ENCODE measurements at places on chromosomes 1 and 21.

DNA sequence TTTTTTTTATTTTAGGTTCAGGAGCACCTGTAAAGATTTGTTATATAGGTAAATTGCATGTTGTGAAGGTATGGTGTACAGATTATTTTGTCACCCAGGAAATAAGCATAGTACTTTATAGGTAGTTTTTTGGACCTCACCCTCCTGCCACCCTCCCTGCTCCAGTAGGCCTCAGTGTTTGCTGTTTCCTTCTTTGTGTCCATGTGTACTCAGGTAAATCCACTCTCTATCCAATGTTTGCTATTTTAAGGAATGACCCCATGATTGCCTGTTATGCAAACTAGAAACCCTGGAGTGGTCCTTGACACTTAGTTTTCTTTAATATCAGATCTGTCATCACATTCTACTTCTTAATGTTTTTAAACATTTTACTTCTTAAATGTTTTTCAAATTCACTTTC, 33.9 kb downstream of the LHX9 start:
- no peak for DNase-seq

DNA sequence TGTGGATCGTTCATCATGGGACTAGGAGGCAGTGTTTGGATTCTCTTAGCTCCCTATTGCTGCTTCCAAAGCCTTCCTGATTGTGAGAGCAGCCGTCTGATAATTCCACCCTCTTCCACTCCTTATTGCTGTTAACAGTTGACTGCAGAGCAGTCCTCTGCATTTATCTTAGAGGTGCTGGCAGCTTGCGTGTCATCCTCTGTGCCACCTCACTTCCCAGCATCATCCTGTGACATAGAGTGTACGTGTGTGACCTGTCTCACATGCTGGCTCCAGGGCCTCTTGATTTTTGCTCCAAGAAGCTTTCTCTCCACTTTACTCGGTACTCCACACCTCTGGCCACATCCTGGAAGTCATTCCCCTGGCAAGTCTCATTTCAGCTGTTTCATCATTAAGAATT, 53.0 kb upstream of the DYNLT5 start:
- DNase-seq: no peak

- DNase-seq: no peak
Measured at GRCh38 chr1:204304067-204304466, 55.7 kb downstream of the PLEKHA6 start.

GRCh38 chr1:47555306-47555705, 117.5 kb downstream of the FOXD2 start:
- no peak for DNase-seq

DNA sequence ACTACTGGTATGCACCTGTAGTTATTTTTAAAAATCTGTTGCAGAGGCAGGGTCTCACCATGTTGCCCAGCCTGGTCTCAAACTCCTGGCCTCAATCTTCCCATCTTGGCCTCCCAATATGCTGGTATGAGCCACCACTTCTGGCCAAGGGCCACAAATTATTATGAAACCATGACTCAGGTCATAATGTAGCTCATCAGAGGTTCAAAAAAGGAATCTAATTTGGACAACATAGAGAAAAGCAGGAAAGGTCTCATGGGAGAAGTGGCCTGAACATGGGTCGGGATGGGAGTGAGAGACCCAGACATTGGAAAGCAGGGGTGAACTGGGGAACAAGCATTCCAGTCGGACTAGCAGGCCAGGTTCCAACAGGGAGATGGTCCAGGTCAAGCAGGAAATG, 45.2 kb upstream of the C1orf198 start:
- no peak for DNase-seq

DNA sequence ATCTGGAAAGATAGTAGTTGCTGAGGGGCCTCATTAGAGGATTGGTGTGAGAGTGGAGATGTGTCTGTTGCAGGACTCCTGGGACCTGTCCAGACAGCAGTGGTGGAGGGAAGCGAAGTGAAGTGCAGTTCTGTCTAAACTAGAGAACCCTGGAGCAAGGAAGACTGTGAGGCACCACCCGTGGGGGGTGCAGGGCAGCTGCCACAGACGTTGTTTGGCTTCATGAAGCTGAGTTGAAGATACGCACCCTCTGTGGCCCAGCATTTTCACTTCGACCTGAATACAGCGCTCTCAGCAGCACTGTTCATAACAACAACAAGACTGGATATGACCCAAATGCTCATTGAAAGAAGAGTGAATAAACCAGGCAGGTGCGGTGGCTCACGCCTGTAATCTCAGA, 29.3 kb downstream of the ABCG1 start:
- DNase-seq: no peak

GRCh38 chr1:173255214-173255813, 48.2 kb upstream of the TNFSF4 start:
- DNase-seq: peak; percentile 79

GRCh38 chr1:3453203-3453761, 1.2 kb upstream of the ARHGEF16 start:
- peak; percentile 81 for DNase-seq

DNA sequence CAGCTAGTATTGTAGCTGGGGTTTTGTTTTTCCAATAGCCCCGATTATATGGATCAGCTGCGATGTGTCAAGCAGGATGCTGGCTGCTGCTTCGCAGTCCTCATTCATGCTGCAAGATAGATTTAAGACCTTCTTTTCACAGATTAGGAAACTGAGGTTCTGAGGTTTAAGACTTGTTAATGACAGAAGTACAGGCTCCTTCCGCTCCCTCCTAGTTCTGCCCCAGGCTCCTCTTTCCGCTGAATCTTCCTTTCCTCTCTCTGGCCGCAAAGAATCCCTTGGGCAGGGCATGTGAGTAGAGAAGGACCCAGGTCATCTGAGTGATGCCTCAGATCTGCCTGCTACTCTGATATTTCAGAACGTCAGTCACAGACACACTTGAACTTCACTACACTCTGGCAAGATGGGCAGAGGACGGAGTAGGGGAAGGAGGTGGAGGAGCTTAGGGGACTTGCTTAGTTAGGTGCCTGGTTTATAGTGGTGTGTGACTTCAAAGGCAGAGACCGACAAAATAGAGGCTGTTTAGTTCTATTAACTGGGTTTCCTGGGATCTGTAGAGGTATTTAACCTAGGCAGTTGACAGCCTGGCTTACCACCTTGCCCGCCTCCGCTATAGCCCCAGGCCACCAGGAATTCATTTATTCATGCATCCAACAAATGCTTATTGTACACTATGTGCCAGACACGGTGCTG, 4.2 kb downstream of the IGSF21 start:
- no peak for DNase-seq

DNA sequence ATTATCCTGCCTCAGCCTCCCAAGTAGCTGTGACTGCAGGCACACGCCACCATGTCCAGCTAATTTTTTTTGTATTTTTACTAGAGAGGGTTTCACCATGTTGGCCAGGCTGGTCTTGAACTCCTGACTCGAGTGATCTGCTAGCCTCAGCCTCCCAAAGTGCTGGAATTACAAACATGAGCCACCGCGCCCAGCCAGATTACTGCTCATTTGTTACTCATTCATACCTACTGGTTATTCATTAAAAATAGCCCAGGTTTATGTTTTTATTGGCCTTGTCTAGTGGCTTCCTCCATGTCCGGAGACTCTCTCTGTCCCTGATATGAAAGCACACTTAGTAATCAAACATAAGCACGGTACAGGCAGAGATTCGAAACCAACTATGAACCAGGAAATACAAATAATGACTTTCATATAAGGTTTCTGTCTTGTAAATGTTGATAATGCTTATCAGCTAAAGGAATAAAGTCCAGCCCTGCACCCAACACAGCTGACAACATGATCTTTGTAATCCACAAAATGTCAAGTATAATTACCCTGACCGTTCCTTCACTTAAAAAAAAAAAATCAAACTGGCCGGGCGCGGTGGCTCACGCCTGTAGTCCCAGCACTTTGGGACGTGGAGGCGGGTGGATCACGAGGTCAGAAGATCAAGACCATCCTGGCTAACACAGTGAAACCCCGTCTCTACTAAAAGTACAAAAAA, 50.4 kb upstream of the CXADR start:
- peak; percentile 39 for DNase-seq

DNA sequence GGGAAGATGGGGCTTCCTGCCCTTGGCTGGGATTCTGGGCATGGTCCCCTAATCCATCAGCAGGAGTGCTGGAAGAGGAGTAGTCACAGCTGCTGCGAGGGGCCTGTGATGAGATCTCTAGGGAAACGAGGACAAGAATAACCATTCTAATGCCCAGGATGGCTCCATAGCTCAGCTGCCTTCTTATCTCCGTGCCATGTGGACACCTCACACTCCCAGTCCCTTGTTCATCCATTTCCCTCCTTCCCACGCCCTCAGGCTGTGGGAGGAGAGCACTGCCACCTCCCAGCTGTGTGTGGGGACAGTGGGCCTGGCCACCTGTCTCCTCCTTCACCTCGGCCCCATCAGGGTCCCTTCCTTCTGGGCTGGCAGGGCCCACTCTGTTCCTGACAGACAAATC, 16.1 kb upstream of the ETV3 start:
- DNase-seq: no peak

DNA sequence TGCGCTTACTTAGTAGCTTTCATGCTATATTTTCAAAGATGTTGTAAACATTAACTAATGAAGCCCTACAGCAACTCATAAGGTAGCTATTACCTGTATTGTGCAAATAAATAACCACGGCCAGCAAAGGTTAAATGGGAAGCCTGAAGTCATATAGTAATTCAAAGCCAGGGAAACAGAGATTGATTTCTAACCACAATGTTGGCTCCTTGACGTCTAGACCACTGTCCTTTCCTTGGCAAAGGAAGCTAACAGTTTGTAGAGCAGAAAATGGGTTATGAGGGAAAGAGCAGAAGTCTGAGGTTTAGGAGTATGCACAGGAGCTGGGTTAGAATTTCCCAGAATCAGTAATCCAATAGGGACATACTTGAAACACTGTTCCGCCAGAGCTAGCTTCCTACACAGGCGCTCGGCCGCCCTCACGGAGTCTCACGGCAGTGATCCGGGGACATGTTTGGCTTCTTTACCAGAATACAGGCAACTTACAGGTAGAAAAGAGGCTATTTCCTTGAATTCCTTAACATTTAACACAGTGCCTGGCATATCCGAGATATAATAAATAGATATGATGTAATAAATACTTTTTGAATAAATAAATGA, 298.8 kb upstream of the LYPLAL1 start:
- no peak for DNase-seq

DNA sequence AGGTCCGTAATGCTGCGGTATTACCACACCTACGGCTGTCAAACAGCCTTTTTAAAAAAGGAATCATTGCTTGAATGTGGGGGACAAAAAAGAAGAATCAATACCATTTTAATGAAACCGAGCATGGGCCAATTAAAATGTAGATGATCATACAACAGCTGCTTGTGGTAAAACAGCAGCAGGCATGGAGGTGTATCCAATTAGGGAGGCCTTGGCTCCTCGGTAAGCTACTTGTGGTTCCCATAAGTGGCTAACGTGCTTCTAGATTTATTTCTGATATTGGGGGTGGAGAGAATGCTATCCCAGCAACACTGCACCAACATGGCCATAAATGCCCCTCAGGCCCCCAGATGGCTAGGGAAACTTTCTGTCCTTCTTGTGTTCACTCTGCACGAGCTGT, 1.8 kb downstream of the PTPN14 start:
- DNase-seq: no peak

GRCh38 chr1:232556351-232556750, 73.6 kb downstream of the SIPA1L2 start:
- no peak for DNase-seq

DNA sequence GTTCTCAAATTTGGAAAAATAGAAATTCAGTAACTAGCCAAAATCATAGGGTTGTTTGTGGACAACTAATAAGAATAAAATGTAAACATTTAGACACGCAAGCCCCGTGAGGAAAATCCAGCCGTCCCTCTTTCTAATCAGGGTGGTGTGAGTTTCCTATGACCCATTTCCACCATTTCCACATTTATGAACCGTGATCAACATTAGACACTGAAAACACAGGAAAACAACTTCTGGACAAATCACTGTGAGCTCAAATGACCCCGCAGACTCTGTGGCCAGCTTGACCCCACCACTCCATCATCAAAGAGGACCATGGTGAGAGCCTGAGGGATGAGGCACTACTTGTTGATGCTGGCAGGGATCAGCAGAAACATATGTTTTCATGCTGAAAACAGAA, 101.0 kb downstream of the SIM2 start:
- no peak for DNase-seq

DNA sequence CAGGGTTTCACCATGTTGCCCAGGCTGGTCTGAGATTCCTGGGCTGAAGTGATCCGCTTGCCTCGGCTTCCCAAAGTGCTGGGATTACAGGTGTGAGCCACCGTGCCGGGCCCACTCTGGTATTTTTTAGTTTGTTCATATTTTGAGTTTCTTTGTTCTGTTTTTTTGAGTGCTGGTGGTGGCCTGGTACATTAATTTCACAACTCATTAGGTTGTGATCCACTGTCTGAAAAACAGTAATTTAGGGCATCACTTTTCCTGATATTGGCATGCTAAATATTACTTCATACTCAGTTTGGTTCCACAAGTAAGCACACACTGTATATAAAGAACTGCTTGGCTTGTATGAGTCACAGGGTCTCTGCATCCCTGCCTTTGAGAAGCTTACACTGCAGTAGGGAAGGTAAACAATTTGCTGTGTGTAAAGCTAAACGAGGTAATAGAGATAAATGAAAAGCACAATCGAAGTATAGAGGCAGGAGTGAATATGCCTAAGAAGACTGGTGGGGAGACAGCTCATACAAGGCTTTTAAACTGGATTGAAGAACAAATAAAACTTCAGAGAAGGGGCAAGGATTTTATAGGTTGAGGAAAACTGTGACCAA, 7.7 kb downstream of the SNX27 start:
- peak; percentile 82 for DNase-seq

- DNase-seq: no peak
Measured at GRCh38 chr1:76083189-76083588, 8.6 kb downstream of the ST6GALNAC3 start.

DNA sequence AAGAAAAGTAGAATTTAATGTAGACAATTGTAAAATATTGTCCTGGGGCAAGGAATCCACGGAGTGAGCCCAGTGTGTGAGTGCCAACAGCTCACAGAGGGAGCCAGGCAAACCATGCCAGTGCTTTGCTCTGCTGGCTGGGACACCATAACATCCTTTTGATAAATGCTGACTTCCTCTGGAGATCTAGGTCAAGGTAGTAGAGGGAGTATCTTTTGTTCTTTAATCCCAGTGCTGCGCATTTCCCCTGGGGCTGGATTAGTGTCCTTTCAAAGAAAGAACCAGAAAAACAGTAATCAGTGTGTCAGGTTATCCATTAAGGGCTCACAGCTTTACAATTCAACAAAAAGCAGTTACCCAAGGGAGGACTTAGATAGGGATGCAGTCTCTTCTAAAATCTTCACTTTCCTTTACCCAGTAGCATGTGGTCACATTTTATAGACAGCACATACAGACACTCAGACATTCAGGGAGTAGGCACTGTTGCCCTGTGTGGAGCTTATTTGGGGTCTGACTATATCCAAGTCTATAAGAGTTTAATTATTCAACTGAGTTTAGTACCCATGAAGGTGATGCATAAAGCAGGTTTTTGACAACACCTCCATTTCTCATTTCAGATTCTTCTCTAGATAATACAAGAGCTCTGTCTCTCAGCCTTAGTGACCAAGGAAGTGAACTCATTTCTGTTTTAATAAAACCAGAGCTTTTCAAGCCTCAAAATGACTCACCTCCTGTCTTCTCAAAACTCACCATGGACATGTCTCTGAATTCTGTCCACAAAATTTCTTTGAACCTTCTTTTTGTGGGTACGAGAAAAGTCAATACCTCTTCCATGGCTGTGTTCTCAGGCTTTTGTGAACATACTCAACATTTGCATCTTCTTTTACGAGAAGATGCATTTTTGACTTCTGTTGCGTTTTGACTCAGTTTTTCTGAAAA, 215.3 kb downstream of the BRINP2 start:
- DNase-seq: no peak

GRCh38 chr1:5911871-5912271, 80.4 kb downstream of the NPHP4 start:
- DNase-seq: no peak
